Stimulated activated CD4-positive, alpha-beta T cell treated with anti-CD3 and anti-CD28 coated beads, Interleukin-1b, Interleukin-23, amount 100 ng/mL, for 4 hours (primary cell): ENCODE measurements at places on chromosomes 5 and 9.

- DNase-seq, result no peak
Observed at GRCh38 chr9:134318481-134318891, 7.8 kb upstream of the RXRA start.

DNA sequence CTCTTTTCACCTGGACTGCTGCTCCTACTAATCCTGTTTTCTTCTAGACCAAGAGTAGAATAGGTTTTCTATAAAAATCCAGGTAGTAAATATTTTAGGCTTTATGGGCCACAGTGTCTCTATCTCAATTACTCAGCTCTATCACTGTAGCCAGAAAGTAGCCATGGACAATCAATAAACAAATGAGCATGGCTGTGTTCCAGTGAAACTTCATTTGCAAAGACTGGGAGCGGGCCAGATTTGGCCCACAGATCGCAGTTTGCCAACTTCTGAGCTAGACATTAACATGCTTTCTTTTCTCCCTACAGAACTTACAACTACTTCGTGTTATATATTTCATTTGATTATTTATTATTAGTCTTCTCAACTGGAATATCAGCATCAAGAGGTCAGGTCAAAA, 30.2 kb downstream of the BRINP1 start:
- DNase-seq, result no peak

GRCh38 chr9:124617477-124618141, 110.4 kb upstream of the NR5A1 start:
- DNase-seq, result peak; percentile 65

- DNase-seq, result no peak
Observed at GRCh38 chr9:14281876-14282275, 32.1 kb downstream of the NFIB start.
